ENCODE measurements at places on chromosomes 11 and 22.

- no peak for DNase-seq
Observed at GRCh38 chr11:101974771-101975170, 58.4 kb upstream of the ANGPTL5 start.

GRCh38 chr11:45885274-45885920 is at the start of gene MAPK8IP1:
MAPK8IP1 (plus strand) TSS chr11:45885651; CDS start chr11:45885821, 170 bp downstream.
- DNase-seq, result peak; percentile 39

- DNase-seq, result no peak
Observed at GRCh38 chr11:22169833-22170232, 23.1 kb upstream of the ANO5 start.

DNA sequence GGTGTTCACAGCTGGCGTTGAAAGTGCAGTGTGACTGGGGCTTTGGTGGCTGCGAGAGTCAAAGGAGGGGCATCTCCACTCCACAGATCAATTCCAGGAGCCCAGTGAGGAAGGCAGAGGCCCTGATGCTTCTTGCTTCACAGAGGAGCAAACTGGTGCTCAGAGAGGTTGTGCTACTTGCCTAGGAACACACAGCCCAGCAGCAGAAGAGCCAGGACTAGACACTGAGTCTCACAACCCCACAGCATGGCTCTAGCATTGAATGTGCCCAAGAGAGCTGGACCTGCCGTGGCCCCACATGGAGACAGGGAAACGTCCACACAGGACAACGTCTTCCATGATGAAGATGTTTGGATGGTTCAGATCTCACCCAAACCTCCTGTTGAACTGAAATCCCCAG is 33.3 kb downstream of the LINC01488 start:
- no peak for DNase-seq

- DNase-seq, result no peak
Observed at GRCh38 chr11:18699848-18700261, 1.3 kb downstream of the TMEM86A start.
